ENCODE measurements at places on chromosomes 2 and 18.

DNA sequence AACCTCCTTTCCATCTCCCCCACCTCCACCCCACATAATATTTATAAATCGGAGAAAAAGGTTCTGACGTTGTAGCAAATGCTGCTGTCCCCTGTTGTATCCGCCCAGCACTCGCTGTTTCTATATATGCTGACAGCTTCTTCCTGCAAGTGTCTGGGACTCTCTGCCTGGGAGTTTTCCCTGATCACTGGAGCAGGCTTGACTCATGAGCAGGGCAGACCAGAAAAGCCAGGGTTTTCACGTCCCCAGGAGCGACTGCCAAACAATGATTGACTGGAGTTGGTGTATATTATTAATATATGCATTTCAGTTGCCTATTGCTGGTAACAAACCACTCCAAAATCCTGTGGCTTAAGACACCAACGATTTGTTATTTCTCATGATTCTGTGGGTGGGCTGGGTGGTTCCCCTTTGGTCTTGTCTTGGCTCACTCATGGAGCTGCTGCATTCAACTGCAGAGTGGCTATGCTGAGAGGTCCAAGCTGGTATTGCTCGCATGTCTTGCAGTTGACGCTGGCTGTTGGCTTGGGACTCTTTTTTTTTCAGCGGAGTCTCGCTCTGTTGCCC, 21.2 kb upstream of the ASXL2 start:
- ATAC-seq, result no peak

DNA sequence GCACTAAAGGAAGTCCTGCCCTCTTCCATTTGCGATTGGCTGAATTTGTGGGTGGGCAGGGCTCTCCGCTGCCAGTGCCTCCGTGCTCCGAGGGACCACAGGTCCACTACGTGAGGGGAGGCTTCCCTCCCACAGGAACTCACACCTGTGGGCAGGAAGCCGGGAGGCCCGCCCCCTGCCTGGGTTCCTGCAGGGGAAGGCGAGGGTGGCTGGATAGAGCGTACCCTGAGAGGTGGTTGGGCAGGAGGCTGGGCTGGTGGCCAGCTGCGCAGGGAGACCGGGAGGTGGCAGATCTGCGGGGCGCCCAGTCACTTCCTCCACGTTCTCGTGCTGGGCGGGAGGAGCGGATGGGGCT, 47.0 kb upstream of the PTH2R start:
- no peak for ATAC-seq

DNA sequence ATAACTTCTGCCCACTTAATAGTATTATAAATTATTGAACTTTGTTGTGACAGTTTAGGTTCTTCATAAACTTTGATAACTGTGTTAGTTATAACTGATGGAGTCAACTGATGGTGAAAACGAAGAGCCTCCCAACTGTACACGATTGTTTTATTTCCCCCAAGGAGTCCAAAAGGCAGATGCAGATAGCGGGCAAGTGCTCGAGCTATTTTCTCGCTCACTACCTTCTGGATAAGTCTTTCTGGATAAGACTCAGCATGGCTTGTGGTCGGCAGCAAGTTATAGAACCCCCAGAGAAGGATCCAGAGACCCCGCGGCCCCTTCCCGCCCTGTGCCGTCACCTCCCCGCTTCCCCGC, 517 bp downstream of the GCFC2 start:
- no peak for ATAC-seq

GRCh38 chr18:21998486-21998885, 170.9 kb upstream of the GATA6 start:
- ATAC-seq, result no peak

- ATAC-seq, result no peak
Observed at GRCh38 chr2:57758686-57759085, 287.9 kb upstream of the VRK2 start.

GRCh38 chr2:62287899-62288880, 92.3 kb downstream of the B3GNT2 start:
- ATAC-seq, result peak; percentile 36

All from activated CD4-positive, CD25-positive, alpha-beta regulatory T cell treated with anti-CD3 and anti-CD28 coated beads, Interleukin-2, amount 50 U/mL, for 24 hours (primary cell).